ENCODE measurements at places on chromosomes 2 and 18. TPM values are rescaled to one million over a fixed set of nuclear protein-coding genes. Genes with fewer than 3 reads are reported as not detected.

Gene SIX2
- total RNA-seq = 2.0 TPM

Gene CHST9
- total RNA-seq = not detected

Gene EFHD1
- 4.3 TPM for total RNA-seq

Gene BMP10
- not detected for total RNA-seq

Gene NAT8
- total RNA-seq = not detected

Gene TNFAIP6
- 0.98 TPM for total RNA-seq

Gene GPR45
- total RNA-seq = not detected

Gene ERBB4
- not detected for total RNA-seq

Gene TEX44
- not detected for total RNA-seq

Gene ZNF385B
- not detected for total RNA-seq

Gene STAT4
- 3.6 TPM for total RNA-seq

Gene MAP3K19
- total RNA-seq = not detected

Gene SLC11A1
- 0.08 TPM for total RNA-seq
